ENCODE measurements at places on chromosomes 5 and 9.

- DNase-seq = no peak
Observed at GRCh38 chr9:113042884-113043657, 13.5 kb downstream of the ZFP37 start.

DNA sequence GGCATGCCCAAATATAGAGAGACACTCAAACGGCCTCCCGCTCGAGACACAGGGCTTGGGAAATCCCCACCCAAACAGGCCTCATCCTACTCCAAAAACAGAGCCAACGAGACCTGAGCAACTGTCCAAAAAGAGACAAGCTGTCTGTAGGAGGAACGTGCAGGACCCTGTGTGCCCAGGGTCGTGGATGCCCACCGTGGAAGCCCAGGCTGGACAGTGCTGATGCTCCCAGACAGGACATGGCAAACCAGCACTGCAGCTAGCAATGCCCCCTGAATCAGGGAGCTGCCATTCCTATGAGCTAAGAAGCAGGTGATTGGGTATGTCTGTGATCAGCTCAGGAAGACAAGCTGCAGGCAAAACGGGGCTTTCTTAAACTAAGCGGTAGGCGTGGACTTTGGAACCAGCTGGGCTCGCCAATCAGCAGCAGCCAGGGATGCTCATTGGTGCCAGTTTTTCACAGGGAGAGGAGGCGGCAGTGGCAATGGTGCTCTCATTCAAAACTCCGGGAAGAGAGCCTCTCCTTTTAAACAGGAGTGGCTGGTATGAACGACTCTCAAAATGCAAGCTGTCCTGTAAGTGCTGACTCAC lies 113.1 kb upstream of the IRX2 start:
- no peak for DNase-seq

DNA sequence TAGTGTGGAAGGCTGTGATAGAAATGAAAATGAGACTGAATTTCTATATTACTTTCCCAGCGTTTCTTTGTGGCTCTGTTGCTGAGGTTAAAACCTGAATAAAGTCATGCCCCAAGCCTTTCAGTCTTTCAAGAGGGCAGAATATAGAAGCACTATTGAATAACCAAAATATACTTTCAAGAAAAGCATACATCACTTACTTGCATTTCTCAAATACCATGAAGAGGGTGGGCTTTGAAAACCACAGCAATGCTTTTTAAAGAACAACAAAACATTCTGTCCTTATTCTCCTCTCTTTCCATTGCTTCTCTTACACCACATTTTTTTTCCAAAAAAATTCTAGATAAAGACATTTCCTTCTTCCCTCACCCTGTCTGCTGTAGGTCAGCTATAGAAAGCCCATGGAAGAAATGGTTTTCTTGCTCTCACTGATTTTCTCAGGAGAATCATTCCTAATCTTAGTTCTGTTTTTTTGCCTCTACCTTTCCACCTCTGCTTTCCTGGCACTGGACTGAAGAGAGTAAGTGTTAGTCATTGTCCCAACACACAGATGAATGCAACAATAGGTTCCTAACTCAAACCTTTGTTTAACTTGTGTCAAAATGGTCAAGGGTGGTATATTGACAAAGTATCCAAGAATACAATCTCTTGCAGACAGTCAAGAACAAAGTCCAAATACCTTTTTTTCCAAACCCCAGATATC lies 51.6 kb downstream of the NUDT12 start:
- no peak for DNase-seq

- DNase-seq = no peak
Observed at GRCh38 chr5:72376381-72376780, 56.2 kb downstream of the PTCD2 start.

DNA sequence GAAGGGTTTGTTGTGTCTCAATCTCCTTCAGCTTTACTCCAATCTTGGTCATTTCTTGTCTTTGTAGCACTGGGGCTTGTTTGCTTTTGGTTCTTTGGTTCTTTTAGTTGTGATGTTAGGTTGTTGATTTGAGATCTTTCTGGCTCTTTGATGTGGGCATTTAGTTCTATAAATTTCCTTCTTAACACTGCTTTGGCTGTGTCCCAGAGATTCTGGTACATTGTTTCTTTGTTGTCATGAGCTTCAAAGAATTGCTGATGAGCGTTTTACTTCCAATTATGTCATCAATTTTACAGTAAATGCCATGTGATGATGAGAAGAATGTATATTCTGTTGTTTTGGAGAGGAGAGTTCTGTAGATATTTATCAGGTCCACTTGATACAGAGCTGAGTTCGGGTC lies 353.3 kb downstream of the MAN2A1 start:
- DNase-seq = no peak

GRCh38 chr9:101999441-101999840 lies 261.0 kb upstream of the GRIN3A start:
- no peak for DNase-seq

GRCh38 chr5:61163905-61164304 lies 1.6 kb upstream of the SMIM15 start:
- no peak for DNase-seq

DNA sequence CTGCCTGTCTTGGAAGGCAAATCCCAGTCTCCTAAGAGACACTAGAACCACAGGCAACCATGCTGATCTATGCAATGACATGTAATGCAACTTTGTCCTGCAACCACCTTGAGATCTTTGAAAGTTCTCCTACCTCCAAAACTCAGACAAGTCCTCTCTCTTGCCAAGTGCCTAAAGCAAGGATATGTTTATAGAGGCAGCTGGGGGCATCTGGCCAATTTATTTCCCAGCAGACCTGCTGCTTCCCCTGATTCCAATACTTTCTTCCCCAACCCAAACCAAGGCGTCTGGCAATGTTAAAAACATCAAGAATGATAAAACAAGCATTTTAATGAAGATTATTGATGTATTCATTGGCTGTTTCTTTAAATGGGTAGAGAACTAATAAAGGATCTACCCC lies 138.4 kb downstream of the DOCK8 start:
- DNase-seq = no peak
